ENCODE measurements at places on chromosomes 11 and 22.

- DNase-seq: no peak
These were observed 1.6 kb upstream of the ATG16L2 start for GRCh38 chr11:72812604-72812966.

- no peak for DNase-seq
These were observed 421.8 kb upstream of the ANO3 start for GRCh38 chr11:25910086-25910485.

DNA sequence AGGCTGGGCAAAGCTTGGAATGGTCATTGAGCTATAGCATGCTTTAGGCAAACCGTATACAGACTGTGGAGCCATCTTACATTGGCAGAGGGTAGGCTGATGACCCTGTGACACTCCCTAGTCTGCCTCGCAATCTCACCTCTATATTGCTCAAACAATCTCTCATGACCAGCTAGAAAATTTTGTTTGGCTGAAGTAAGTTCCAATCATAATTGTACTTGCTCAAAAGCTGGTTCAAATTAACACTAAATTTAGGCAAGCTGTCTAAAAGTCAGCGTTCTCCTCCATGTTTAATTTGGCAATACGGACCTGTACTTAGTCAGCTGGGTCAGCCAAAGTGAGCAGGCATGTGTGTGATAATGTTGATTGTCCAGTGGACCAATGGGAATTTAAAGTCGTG lies 133.0 kb downstream of the SWAP70 start:
- DNase-seq: no peak

DNA sequence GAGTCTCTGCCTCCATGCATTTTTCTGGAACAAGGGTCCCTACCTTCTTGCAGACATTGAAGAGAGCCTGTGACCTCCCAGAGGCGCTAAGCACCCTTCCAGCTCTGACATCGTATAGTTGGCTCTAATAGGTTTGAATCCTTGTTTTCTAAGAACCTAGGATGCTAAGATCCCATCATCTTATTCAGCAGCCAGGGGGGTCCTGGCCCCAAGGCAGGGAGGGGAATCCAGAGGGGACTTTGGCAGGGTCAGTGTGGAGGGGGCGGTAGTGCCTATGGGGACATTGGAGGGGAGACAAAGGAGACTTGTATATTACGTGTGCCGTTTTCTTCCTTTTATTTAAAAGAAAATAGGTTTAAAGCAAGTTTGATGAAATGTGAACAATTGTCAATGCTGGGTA lies 3.4 kb upstream of the LRRC10B start:
- no peak for DNase-seq

DNA sequence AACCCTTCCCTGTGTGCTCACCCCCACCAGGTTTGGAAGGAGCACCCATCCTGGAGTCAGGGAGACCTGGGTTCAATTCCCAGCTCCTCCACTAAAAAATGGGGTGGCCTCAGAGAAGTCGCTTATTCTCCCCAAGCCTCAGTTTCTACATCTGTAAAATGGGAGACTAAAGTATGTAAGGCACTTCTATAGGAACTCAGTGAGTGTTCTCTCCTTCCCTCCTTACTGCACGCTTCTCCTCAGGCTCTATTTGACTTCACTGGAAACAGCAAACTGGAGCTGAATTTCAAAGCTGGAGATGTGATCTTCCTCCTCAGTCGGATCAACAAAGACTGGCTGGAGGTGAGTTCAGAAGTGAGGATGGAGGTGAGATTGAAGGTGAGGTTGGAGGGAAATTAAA lies 11.3 kb downstream of the NCF4 start:
- no peak for DNase-seq

- DNase-seq: peak; percentile 53
These were observed 3.2 kb downstream of the SEZ6L start for GRCh38 chr22:26172389-26172990.

DNA sequence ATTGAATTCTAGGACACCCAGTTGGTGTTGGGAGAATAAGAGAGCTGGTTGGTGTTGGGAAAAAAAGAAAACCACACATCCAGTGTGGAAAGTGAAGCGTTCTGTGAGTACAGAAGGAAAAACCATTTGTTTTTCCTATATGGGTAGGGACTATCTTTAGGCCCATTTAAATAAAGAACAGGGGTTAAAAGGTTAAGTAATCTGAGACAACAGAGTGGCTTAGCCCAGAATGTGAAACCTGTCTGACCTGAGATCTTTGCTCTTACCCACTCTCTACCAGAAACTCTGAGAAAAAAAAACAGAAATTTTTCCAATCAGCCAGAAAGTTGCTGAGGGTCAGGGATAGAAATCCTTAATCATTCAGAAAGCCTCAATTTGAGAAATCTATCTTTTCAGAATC lies 59.8 kb upstream of the LRRC55 start:
- DNase-seq: no peak

- DNase-seq: no peak
These were observed at the start of gene ELF5 for GRCh38 chr11:34513682-34514449. Gene ELF5 (minus strand): TSS chr11:34513794. CDS start chr11:34505749, 8,045 bp downstream.

- no peak for DNase-seq
These were observed 927.9 kb downstream of the BRD1 start for GRCh38 chr22:48899523-48900326.

GRCh38 chr11:75919525-75919924 lies 104.5 kb downstream of the UVRAG start:
- no peak for DNase-seq

DNA sequence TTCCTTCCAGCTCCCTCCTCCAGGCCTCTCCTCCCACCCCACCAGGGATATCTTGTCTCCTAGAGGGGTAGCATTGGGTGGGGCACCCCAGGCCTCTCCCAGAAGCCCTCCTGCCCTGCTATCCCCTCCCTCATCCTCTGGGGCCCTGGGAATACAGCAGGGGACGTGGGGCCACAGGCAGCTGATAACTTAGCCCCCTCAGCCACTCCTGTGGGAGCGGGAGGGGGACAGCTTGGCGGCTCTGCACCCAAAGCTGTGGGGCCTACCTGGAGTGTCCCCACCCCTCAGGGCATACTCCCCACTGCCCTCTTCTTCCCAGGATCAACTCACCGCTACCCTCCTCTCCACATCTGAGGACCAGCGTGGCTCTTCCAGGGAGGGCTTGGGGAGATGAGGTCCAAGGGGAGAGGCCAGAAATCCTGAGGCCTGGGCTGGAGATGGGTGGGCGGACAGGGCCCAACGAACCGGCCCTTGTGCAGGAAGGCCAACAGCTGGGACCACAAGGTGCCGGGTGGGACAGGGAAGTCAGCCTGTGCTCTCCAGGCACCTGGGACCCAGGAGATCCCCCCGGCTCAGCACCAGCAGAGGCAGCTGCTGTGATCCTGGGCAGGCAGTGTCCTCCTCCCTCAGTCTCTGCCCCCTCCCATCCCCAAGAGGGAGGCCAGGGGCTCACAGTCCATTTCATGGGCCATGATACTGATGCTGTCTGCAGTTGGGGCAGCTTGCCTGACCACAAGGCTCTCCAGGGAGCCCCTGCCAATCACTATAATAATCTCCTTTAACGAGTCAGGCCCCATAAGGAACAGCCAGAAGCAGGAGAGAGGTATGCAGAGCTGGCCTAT lies 23.2 kb downstream of the NEAT1 start:
- DNase-seq: no peak

DNA sequence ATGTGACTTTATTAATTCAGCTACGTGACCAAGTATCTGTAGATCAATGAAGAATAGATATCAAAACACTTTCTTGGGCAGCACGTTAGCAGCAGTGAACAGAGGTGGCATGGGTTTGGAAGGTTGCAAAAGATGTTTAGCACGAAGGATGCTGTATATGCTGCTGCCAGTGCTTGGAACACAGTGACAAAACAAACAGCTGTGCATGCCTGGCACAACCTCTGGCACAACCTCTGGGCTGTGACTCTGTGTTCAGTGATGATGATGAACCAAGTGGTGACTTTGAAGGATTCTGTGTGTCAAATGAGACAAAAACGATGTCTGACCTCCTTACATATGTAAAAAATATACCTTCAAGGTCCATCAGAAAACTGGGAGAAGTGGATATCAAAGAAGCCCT lies 104.7 kb downstream of the TBC1D22A start:
- DNase-seq: no peak

DNA sequence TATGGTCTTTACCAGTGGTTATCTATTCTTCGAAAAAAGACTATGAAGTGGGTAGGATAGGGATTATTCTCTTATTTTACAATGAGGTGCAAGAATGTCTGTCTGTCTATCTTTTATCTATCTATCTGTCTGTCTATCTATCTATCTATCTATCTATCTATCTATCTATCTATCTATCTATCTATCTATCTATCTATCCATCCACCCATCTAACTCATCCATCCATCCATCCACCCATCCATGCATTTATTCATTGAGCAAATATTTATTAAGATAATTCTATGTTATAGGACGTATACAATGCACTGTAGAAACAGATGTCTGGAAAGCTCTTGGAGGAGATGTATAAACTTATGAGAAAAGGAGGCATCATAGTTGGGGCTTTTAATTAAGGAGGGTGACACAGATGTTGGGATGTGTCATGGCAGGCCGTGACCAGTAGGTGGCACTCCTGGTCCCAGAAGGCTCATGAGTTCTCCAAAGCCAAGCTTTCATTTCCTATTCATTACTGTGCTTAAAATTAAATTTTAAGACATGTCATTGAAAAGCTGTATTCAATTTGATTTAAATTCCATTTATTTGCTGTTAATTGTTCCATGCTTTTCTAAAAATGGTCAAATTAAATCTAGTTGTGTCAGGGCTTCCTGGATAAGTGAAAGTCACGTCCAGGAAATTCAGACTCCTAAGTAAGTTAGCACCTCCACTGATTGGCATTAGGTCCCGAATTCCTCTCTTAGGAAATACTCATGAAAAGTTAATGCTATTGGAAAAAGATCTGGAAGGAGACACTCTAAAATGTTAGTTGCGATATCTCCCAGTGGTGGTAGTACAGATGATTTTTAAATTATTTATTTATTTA lies 19.0 kb upstream of the E2F8 start:
- DNase-seq: peak; percentile 77

DNA sequence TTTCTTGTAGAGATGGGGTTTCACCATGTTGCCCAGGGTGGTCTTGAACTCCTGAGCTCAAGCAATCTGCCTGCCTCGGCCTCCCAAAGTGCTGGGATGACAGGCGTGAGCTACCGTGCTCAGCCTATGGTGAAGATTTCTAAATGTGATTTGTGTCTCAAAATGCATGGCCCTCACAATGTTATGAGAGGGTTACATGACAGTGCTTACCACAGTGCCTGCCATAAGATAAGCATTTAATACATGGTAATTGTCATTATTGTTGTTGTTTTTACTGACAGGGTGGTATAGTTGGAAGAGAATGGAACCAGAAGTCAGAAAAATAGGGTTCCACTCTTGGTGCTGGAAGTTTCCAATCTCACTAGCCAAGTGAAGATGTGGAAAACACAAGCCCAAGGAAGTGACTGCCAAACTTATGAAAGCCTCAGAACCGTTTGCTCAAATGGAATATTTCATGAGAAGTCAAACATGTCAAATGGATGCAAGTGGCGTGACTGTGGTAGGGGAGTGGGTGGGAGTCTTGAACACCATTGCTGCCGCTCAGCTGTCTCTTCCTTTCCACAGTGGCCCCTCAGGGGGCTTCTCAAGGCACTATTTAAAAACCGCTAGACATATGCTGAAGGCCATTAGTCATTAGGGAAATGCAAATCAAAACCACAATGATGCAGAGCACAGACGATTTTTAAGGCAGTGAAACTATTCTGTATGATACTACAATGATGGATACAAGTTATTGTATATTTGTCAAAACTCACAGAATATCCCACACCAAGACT lies 29.1 kb upstream of the LMO2 start:
- no peak for DNase-seq

DNA sequence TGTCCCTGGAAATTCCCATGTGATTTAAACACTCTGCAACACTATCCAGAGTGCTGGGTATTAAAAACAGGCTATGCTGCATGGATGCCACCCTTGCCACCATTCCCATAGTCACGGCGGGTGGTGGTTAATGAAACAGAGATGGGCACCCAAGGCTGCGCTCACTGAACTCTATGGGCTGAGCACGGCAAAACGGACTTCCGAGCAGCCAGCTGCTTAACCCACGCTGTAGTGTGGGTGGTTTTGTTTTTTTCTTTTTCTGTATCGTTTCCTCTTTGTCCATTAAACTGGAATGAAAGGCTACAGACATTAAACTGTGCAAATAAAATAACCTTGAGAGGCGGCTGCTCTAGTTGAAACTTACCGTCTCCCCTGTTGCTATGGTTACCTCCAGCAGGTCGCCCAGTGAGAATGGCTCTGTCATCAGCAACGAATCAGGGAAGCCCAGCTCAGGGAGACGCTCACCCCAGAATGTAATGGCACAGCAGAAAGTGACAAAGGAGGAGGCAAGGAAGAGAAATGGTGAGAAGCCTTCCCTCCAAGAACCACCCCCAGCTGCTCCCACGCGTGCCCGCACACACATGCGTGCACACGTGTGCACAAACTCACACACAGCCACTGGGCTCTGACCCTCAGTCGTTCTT lies 102.1 kb downstream of the C11orf91 start:
- no peak for DNase-seq

DNA sequence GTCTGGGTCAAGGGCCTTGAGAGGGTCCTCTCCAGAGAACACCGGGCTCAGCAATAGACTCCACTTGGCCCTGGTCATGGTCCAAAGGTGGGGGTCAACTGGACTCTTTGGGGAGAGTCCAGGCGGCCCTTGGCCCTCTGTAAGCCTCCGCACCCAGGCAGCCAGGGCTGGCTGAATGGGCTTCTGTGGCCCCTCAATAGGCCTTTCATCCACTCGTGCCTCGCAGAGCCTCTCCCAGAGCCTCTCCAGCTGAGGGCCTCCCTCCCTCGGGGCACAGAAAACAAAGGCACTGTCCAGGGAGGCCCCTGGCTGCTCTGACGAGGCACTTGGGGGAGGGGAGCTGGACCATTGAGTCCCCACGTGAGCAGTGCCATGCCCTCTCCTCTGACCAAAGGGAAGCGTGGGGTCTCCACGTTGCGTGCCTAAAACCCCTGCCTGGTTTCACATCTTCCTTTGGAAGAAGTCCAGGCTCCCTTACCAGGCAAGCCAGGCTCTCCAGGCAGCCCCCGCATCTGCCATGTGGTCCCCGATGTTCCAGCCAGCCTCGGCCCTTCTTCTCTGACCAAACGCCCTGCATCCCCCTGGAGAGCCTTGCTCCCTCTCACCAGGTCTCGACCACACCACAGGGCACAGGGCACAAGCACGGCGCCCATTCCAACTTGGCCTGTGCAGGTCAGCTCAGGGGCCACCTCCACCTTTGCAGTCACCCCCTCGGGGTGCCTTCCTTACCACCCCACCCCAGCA lies 15.5 kb downstream of the KIAA0930 start:
- no peak for DNase-seq

- DNase-seq: no peak
These were observed 346.8 kb downstream of the JRKL start for GRCh38 chr11:96736601-96737000.

DNA sequence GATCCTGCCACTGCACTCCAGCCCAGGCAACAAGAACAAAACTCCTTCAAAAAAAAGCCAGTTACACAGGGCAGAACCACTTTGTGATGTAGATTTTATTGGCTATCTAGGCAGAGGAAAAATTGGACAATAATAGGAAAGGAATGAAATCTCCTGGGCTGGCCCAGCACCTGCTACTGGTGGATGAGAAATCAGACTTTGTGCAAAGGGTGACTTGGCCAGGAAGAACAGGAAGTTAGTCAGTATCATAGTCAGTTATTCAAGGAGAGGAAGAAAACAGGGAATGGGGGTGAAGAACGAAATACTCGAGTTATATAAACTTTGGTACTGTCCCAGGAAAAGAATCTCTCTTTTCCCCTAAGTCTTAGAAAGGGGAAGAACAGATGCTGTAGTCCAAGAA lies 11.0 kb upstream of the SPTBN2 start:
- no peak for DNase-seq

Data from activated CD4-positive, alpha-beta T cell treated with anti-CD3 and anti-CD28 coated beads, Interleukin-2, Interleukin-6, amounts not matched to agents 100 ng/mL and 50 ng/mL, durations not matched to agents 16 hours and 8 hours (primary cell).